ENCODE measurements at places on chromosomes 16 and 17. TPM values are rescaled to one million over a fixed set of nuclear protein-coding genes. Genes with fewer than 3 reads are reported as not detected.

DNA sequence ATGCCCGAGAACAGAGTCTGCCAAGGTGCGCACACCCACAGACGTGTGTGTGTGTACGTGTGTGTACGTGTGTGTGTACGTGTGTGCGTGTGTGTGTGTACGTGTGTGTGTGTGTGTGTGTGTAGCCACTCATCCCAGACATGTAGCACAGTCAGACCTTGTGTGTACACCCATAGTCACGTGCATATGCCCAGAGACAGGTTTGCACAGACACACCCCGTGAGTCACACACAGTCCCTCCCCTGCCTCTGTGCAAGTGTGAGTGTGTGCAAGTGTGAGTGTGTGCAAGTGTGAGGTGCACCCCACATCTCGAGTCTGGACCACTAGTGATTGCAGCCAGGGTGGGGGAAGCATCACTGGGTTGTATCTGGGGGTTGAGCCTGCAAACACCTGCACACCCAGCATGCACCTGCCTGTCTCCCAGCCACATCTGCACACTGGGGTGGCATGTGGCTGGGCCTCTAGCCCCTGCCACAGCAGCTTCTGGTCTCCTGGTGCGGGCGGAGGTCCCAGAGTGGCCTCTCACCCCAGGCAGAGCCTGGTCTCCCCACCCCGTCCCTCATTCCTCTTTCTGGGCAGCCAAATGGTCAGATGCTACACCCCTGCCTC, 23.6 kb downstream of the BAHCC1 start:
- H3K4me1 ChIP-seq, result peaks cover 84% of the 10 kb centered on the region
- peak overlapping the region; percentile 87 for H3K27ac ChIP-seq
- H3K4me3 ChIP-seq, result no peak overlapping the region
- H3K36me3 ChIP-seq, result no peaks in the 10 kb centered on the region
- no peaks in the 10 kb centered on the region for H3K27me3 ChIP-seq

- H3K27me3 ChIP-seq, result no peaks in the 10 kb centered on the region
- H3K27ac ChIP-seq, result no peak overlapping the region
Measured at GRCh38 chr17:66655861-66656260, 179.1 kb upstream of the CACNG5 start.

- H3K27ac ChIP-seq, result no peak overlapping the region
- H3K36me3 ChIP-seq, result no peaks in the 10 kb centered on the region
- no peaks in the 10 kb centered on the region for H3K27me3 ChIP-seq
- no peaks in the 10 kb centered on the region for H3K4me1 ChIP-seq
- no peak overlapping the region for H3K4me3 ChIP-seq
Measured at GRCh38 chr17:57535249-57535966, 209.7 kb downstream of the CCDC182 start.

DNA sequence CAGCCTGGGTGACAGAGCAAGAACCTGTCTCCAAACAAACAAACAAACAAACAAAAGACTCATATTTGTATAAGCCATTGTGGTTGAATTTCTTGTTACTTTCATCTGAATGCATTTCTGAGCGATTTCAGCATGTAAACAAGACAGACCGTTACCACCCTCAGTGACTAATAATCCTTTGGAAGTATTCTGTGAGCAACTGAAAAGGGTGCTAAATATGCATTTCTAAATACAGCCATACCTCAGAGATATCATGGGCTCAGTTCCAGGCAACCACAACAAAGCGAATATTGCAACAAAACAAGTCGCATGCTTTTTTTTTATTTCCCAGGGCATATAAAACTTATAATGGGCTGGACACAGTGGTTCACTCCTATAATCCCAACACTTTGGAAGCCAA, 109.0 kb downstream of the USP31 start:
- no peaks in the 10 kb centered on the region for H3K36me3 ChIP-seq
- no peak overlapping the region for H3K27ac ChIP-seq
- no peaks in the 10 kb centered on the region for H3K4me1 ChIP-seq
- peak; percentile 42 for DNase-seq
- no peak overlapping the region for H3K4me3 ChIP-seq

- no peaks in the 10 kb centered on the region for H3K4me1 ChIP-seq
- H3K27ac ChIP-seq, result no peak overlapping the region
- no peaks in the 10 kb centered on the region for H3K27me3 ChIP-seq
Measured at GRCh38 chr16:19833176-19833575, 51.5 kb downstream of the GPRC5B start.

- no peaks in the 10 kb centered on the region for H3K4me1 ChIP-seq
- H3K27ac ChIP-seq, result no peak overlapping the region
- DNase-seq, result no peak
- H3K27me3 ChIP-seq, result no peaks in the 10 kb centered on the region
- H3K36me3 ChIP-seq, result no peaks in the 10 kb centered on the region
Measured at GRCh38 chr16:84927621-84928591, 83.4 kb downstream of the ZDHHC7 start.

TRIM25 gene
- 73.2 TPM for total RNA-seq

CCL16 gene
- total RNA-seq, result not detected

TMED6 gene
- total RNA-seq, result 0.36 TPM

- H3K4me1 ChIP-seq, result no peaks in the 10 kb centered on the region
- H3K4me3 ChIP-seq, result no peak overlapping the region
- no peaks in the 10 kb centered on the region for H3K27me3 ChIP-seq
Measured at GRCh38 chr16:68345958-68346635, 35.3 kb downstream of the PRMT7 start.

GRCh38 chr16:74749291-74750055, 25.1 kb downstream of the FA2H start:
- H3K36me3 ChIP-seq, result no peaks in the 10 kb centered on the region
- H3K27me3 ChIP-seq, result no peaks in the 10 kb centered on the region
- no peak overlapping the region for H3K27ac ChIP-seq
- no peak overlapping the region for H3K4me3 ChIP-seq
- no peaks in the 10 kb centered on the region for H3K4me1 ChIP-seq
- no peak for DNase-seq

DNA sequence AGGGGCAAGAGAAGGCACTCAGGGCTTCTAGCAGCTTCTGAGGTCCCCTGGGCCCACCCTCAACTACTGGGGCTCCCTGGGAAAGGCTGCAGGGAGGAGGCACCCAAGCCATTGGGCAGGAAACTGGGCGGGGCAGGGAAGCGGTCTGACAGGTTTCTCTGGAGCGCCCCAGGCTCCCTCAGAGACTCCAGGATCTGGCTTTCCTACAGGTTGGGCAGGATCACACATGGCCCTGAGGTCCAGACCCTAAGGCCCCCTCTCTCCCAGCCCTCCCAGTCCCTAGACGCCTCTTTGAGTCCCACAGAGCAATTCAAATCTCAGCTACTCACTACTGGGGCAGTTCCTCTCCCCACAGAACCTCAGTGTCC, 14.3 kb downstream of the JUP start:
- peaks cover 46% of the 10 kb centered on the region for H3K4me1 ChIP-seq
- no peaks in the 10 kb centered on the region for H3K27me3 ChIP-seq
- H3K36me3 ChIP-seq, result peaks cover 5% of the 10 kb centered on the region
- H3K4me3 ChIP-seq, result no peak overlapping the region

EVPLL gene
- total RNA-seq, result not detected

GRCh38 chr16:77807-78443, at the start of gene MPG:
TSS of gene MPG (plus strand) at chr16:78225. CDS start at chr16:78310, 85 bp downstream.
- H3K4me3 ChIP-seq, result peak within 1 kb of the TSS; percentile 84
- H3K4me1 ChIP-seq, result peaks cover 48% of the 10 kb centered on the region
- H3K27ac ChIP-seq, result peak within 1 kb of the TSS; percentile 86

GRCh38 chr17:82545071-82545462, 25.5 kb downstream of the FOXK2 start:
- no peaks in the 10 kb centered on the region for H3K27me3 ChIP-seq
- H3K36me3 ChIP-seq, result no peaks in the 10 kb centered on the region
- no peak overlapping the region for H3K27ac ChIP-seq
- H3K4me1 ChIP-seq, result peaks cover 20% of the 10 kb centered on the region

PABPN1L gene
- not detected for total RNA-seq

UMOD gene
- total RNA-seq, result not detected

DNA sequence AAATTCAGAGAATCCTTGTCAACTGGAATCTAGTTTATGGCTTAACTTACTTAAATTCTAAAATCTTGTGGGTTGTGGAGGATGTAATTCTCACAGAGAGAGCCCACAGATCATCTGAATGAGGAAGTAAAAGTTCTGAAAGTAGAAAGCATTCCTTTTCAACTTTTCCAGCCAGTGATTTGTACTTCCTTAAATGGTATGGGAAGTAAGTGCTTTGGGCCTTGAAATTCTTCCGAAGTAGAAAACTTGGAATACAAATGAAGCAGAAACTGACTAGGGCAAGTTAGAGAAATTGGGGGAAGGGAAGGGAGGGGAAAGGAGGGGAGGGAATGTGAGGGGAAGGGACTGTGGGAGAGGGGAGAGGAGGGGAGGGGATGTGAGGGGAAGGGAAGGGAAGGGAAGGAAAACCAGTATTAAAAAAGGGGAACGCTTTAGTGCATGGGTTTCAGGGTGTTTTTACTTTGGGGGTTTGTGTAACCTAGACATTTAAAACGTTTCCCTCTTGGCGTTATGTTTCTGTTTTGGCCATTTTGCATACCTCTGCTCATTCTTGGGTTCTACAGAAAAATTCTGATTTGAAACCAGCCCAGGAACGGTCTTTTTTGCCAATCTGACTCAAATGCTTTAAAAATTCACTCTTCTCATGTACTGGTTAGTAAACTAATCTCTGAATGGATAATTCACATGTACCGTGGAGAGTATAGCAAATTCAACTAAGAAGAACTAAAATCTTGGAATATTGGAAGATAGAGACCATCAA, 15.5 kb upstream of the SNTB2 start:
- peaks cover 8% of the 10 kb centered on the region for H3K4me1 ChIP-seq
- H3K4me3 ChIP-seq, result no peak overlapping the region
- DNase-seq, result no peak
- no peaks in the 10 kb centered on the region for H3K27me3 ChIP-seq
- H3K27ac ChIP-seq, result no peak overlapping the region

GRCh38 chr16:89736554-89736953, 15.2 kb downstream of the ZNF276 start:
- no peak for DNase-seq
- no peak overlapping the region for H3K4me3 ChIP-seq
- peaks cover 2% of the 10 kb centered on the region for H3K36me3 ChIP-seq
- no peak overlapping the region for H3K27ac ChIP-seq
- no peaks in the 10 kb centered on the region for H3K4me1 ChIP-seq
- no peaks in the 10 kb centered on the region for H3K27me3 ChIP-seq

SLC13A5 gene
- total RNA-seq, result 0.26 TPM

MSLN gene
- total RNA-seq, result 1.1 TPM

SAMD14 gene
- 6.9 TPM for total RNA-seq

CFAP52 gene
- not detected for total RNA-seq

TM4SF5 gene
- not detected for total RNA-seq

GRCh38 chr16:85936816-85937215, 37.9 kb downstream of the IRF8 start:
- no peak for DNase-seq
- H3K36me3 ChIP-seq, result no peaks in the 10 kb centered on the region
- H3K4me1 ChIP-seq, result no peaks in the 10 kb centered on the region

CES4A gene
- 6.1 TPM for total RNA-seq

DNA sequence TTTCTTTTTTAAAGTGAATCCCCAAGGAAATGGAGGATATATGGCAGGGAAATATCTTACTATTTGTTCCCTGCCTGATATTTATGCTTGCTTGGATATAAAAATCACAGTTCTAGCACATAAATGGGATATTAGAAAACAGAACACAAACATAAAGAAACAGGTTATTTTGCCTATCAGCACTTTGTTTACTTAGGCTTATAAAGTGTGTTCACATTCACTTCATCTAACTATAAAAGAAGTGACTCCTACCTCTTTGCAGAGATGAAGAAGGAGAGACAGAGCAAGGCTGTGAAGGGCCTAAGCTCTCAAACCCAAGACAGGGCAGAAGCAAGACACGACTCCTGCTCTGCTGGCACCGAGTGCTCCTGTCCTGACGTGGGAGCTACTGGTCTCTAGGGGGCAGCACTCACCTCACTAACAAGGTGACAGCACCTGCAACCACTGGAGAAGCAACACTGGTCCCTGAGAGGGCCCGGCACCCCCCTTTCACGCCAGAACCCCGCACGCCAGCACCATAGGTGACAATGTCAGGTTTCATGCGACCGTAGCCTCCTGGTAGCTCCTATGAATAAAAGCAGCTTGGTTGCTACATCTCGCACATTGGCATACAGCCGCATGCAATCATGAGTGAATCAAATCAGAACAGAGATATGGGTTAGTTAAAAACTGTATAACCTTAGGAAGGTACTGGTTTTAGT, 32.0 kb downstream of the MBTPS1 start:
- H3K27ac ChIP-seq, result no peak overlapping the region
- no peak overlapping the region for H3K4me3 ChIP-seq
- no peaks in the 10 kb centered on the region for H3K4me1 ChIP-seq
- no peaks in the 10 kb centered on the region for H3K27me3 ChIP-seq
- peak; percentile 57 for DNase-seq

DNA sequence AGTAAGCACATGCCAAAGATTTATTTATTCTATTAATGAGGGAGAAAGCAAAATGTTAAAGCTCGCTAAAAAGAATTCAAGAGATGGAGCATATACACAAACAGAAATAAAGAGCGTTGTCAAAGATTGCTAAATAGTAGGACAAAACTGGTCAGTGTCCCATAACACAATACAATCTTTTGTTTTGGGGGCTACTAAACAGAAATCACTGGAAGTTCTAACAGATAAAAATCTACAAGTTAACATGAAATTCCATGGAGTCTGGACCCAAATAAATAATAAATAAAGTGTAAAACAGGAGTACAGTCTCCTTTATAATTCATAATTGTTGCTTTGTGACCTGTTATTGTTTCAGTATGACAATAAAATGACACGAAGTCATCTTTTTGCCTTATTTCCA, 115.2 kb upstream of the CNTNAP4 start:
- no peak for DNase-seq
- no peaks in the 10 kb centered on the region for H3K36me3 ChIP-seq
- H3K4me1 ChIP-seq, result no peaks in the 10 kb centered on the region
- no peak overlapping the region for H3K4me3 ChIP-seq
- no peak overlapping the region for H3K27ac ChIP-seq

ABCC11 gene
- not detected for total RNA-seq

GRCh38 chr17:33508215-33508614, 215.1 kb upstream of the ASIC2 start:
- peaks cover 3% of the 10 kb centered on the region for H3K27me3 ChIP-seq
- no peak overlapping the region for H3K4me3 ChIP-seq
- no peaks in the 10 kb centered on the region for H3K36me3 ChIP-seq
- no peaks in the 10 kb centered on the region for H3K4me1 ChIP-seq
- DNase-seq, result no peak

GRCh38 chr17:44909681-44910144, 5.6 kb downstream of the GFAP start:
- no peaks in the 10 kb centered on the region for H3K27me3 ChIP-seq
- no peaks in the 10 kb centered on the region for H3K4me1 ChIP-seq
- no peaks in the 10 kb centered on the region for H3K36me3 ChIP-seq
- H3K27ac ChIP-seq, result no peak overlapping the region
- DNase-seq, result no peak

GRCh38 chr16:86665319-86665675, 86.9 kb downstream of the FOXL1 start:
- no peak overlapping the region for H3K4me3 ChIP-seq
- no peaks in the 10 kb centered on the region for H3K36me3 ChIP-seq
- no peak for DNase-seq
- peak overlapping the region; percentile 63 for H3K27ac ChIP-seq
- no peaks in the 10 kb centered on the region for H3K27me3 ChIP-seq

SOST gene
- total RNA-seq, result not detected

- no peaks in the 10 kb centered on the region for H3K36me3 ChIP-seq
- no peak overlapping the region for H3K4me3 ChIP-seq
- H3K27me3 ChIP-seq, result peaks cover 5% of the 10 kb centered on the region
- H3K4me1 ChIP-seq, result peaks cover 3% of the 10 kb centered on the region
Measured at GRCh38 chr17:29342158-29342765, 47.9 kb upstream of the TAOK1 start.

ZG16 gene
- total RNA-seq, result not detected

CHST4 gene
- total RNA-seq, result 1.1 TPM

OVCA2 gene
- total RNA-seq, result 42.5 TPM

USP43 gene
- total RNA-seq, result 7.3 TPM

Data from Panc1 (cell line).